ENCODE measurements at places on chromosomes 13 and 19.

GRCh38 chr13:44778761-44779484 is 202.8 kb upstream of the TSC22D1 start:
- DNase-seq: no peak

GRCh38 chr19:4977299-4978174 is 8.6 kb downstream of the KDM4B start:
- DNase-seq: peak; percentile 89

DNA sequence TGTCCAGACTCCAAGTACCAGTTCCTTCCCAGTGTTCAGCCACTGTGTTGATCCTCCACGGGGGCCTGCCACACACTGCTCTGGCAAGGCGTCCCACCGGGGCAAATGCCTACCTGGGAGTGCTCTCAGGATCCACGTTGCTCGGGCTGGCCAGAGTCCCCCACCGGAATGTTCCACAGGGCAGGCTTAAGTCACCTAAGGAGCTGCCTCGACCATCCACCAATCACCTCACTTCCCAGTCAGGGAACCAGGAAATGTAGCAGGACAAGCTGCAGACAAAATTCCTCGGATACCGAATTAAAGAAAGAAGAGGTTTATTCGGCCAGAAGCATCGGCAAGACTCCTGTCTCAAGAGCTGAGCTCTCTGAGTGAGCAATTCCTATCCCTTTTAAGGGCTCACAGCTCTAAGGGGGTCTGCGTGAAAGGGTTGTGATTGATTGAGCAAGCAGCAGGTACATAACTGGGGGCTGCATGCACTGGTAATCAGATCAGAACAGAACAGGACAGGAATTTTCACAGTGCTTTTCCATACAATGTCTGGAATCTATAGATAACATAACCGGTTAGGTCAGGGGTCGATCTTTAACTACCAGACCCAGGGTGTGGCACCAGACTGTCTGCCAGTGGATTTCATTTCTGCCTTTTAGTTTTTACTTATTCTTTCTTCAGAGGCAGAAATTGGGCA is 56.9 kb upstream of the EDNRB start:
- DNase-seq: no peak

DNA sequence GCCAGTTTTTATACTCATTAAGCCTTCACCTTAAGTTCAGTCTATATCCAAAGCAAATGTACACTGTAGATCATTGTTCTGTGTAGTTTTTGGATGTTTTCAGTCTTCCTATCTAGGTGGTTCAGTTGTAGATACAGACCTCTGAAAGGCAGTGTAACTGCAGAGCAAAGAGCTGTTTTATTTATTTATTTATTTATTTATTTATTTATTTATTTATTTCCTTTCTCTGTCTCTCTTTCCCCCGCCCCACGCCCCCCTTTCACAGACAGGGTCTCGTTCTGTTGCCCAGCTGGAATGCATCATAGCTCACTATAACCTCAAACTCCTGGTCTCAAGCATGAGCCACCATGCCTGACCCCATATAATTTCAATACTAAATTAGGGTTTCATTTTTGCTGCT is 281.8 kb upstream of the KLHL1 start:
- DNase-seq: no peak

GRCh38 chr13:28585561-28585960 is 73.4 kb upstream of the POMP start:
- no peak for DNase-seq

DNA sequence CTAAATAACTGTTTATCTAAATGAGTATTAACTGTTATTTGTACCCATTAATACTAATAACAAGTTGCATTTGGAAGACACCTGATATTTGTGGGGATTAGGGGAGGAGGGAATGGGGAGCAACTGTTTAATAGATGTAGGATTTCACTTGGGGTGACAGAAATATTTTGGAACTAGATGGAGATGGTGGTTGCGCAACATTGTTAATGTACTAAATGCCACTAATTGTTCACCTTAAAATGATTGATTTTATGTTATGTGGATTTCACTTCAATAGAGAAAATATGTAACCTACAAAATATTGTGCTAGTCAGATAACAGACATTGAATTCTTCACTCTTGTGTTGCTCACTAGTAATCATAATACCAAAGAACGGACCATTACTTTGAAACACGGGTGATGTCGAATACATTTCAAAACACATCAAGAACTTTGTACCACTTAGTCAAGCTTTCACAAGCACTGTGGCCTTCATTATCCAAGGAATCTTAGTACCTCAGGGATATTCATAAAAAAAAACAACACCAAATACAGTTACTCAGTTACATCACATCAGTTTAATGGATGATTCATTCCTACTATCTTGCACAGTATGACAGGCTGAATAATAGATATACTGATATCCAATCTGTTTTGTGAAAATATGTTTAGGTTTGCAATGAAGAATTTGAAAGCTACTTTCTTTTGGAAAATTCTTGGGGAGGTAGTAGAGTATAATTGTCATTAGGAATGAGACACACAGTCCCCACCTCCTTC is 721.8 kb downstream of the PCDH9 start:
- DNase-seq: peak; percentile 46

GRCh38 chr13:42533336-42533591 is 40.7 kb upstream of the TNFSF11 start:
- DNase-seq: no peak

Measured in fibroblast of skin of right quadriceps (primary cell).